ENCODE measurements at places on chromosomes 6 and 20.

DNA sequence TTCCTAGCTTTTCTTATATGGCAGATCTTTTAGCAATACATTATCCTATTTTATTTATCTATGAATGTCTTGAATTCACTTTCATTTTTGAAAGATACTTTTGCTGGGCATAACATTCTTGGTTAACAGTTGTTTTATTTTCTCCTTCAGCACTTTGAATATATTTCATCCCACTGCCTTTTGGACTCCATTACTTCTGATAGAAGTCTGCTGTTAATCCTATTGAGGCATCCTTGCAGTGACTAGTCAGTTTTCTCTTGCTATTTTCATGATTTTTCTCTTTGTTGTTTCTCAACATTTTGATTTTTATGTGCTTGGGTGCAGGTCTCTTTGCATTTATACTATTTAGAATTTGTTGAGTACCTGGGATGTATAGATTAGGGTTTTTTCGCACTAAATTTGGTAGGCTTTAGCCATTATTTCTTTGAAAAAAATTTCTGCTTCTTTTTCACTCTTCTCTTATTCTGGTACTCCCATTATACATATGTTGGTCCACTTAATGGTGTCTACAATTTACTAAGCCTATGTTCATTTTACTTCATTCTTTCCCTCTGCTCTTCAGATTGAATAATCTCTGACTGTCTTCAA is 53.2 kb downstream of the PHACTR3 start:
- no peak for DNase-seq

- DNase-seq: no peak
These were observed 37.3 kb downstream of the HECA start for GRCh38 chr6:139172151-139172550.

DNA sequence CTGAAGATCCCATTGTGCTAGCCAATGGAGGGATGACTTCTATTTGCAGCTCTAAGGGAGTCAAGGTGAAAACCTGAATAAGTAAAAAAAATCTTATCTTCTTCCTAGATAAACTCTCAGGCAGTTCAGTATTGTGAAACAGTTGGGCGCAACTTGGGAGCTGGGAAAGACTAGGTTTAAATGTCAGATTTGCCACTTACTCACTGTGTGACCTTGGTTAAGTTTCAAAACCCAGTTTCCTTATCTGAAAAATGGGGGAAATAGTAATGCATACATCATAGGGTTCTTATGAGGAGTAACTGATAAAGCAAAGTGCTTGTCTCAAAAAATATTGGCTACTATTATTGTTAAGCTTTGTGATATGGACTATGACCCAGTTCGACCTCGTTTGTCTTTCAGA is 88.8 kb downstream of the CD83 start:
- no peak for DNase-seq

DNA sequence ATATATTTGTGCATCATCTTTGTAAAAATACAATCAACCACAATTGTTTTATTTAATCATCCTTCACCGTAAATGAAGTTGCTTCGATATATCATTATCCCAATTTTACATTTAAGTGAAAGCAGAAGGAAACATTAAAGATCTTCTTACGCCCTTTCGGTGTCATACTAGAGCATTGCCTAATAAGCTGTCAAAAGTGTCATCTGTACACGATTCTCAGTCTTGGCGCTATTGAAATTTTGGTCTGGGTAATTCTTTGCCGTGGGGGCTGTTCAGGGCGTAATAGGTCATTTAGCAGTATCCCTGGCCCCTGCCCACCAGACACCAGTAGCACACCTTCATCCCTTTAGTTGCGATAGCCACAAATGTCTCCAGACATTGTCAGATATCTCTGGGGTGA is 40.4 kb upstream of the TMEM170B start:
- DNase-seq: no peak

- no peak for DNase-seq
These were observed 7.2 kb downstream of the ADGRF1 start for GRCh38 chr6:47034926-47035325.

GRCh38 chr6:156809034-156809433 is 31.9 kb downstream of the ARID1B start:
- no peak for DNase-seq

- DNase-seq: no peak
These were observed 28.3 kb downstream of the PTGIS start for GRCh38 chr20:49539481-49540231.

DNA sequence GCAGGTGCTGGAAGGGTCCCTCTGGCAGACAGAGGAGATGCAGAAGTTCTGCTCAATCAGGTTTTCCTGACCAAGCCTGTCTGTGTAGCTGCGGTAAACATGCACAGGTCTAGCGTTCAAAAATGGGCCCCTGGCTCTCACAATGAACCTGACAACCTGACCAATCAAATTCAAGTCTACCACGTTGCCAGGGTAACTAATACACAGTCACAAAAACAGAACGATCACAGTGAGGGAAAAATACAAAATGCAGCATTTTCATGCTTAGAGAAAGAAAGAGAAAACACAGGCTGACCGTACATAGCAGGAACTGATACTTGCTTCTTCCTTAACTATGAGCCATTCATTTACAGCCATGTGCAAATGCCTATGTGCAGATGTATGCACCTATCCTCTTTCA is 353.1 kb upstream of the TSHZ2 start:
- no peak for DNase-seq

DNA sequence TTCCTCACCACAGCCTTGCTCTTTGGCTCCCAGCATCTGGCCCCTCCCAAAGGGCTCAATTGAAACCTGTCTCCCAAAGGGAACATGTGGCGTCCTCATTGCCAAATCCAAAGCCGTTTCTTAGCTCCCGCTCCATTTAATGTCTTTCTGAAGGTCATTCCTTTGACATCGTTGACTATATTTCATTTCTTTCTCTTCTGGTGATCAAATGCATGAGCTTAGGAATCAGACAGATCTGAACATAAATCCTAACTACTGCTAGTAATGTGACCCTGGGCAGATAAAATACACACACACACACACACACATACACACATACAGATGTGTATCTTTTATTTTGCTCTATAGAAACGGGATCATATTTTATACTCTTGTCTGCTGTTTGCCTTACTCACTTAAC is 964.7 kb upstream of the FLRT3 start:
- no peak for DNase-seq

GRCh38 chr6:50264995-50265571 is 215.4 kb upstream of the DEFB112 start:
- no peak for DNase-seq

- DNase-seq: no peak
These were observed 61.8 kb upstream of the ADGRF1 start for GRCh38 chr6:47103931-47104330.

DNA sequence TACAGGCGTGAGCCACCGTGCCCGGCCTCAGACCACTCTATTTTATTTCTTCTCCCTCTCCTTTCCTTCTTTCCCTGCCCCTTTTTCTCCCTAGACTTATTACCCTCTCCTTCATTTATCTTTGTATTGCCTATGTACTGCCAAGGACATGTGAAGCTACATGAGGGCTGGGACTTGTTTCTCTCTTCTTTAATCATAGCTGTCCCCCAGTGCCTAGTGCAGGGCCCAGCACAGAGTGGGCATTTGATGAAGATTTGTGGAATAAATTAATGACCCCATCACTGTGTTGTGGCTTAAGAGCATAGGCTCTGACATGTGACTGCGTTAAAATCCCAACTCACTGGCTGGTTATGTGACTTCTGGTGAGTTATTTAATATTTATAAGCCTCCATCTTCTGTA is 6.0 kb downstream of the DOK5 start:
- no peak for DNase-seq

- no peak for DNase-seq
These were observed 33.0 kb downstream of the F13A1 start for GRCh38 chr6:6287415-6287814.

- no peak for DNase-seq
These were observed 38.0 kb downstream of the PHIP start for GRCh38 chr6:79040083-79040482.

DNA sequence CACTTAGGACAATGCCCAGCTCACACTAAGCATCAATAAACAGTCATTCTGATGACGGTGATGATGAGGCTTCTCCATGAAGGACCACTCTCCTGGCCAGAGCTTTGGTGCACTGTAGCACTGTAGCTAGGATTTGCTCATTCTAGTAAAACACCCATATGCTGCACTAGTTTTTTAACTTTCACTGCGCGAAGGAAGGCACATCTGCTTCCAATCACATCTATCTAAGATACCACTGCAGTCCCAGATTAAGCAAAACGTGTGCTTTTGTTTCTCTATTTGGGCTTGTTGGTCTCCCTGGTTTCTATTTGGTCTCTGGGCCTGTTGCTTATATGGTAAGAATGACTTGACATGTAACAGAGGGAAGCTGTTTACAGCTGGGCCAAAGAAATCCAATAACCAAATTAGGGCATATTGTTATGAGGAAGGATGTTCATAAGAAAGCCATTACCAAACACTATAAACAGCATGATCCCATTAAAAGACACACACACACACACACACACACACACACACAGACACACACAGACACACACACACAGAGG is 62.4 kb downstream of the FAM229B start:
- DNase-seq: no peak

DNA sequence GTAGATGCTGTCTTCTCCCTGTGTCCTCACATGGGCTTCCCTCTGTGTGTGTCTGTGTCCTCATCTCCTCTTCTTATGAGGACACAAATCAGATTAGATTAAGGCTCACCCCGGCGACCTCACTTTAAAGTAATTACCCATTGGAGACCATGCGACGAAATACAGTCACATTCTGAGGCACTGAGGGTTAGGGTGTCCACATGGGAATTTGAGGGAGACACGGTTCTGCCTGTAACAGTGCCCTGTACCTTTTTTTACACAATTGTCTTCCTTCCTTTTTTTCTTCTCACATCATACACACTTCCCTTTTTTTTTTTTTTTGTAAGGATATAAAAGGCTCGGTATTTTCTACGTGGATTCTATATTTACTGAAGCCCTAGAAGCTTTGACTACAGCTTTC is 48.9 kb downstream of the DEK start:
- DNase-seq: no peak

DNA sequence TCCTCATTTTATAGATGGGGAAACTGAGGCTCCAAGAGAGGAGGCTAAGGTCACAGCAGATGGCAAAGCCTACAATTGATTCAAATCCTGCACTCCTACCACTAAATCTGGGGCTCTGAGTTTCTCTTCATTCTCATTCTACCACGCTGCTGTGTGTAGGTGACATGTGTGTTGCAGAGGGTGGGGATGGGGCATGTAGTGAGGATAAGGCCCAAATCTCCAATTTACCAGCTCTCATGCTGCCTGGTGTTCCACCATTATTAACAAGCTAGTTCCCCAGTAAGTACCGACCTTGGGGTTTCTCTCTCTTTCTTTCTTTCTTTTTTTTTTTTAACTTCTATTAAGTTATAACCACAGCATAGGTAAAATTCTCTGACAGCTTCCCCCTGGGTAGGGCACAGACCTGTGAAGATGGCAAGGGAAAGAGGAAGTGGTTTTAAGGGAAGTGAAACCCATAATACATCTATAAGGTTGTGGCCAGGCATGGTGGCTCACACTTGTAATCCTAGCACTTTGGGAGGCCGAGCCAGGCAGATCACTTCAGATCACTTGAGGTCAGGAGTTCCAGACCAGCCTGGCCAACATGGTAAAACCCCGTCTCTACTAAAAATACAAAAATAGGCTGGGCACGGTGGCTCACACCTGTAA is 13.0 kb upstream of the MATN4 start:
- DNase-seq: no peak

GRCh38 chr6:151096691-151097606 is 142.8 kb upstream of the AKAP12 start:
- no peak for DNase-seq

DNA sequence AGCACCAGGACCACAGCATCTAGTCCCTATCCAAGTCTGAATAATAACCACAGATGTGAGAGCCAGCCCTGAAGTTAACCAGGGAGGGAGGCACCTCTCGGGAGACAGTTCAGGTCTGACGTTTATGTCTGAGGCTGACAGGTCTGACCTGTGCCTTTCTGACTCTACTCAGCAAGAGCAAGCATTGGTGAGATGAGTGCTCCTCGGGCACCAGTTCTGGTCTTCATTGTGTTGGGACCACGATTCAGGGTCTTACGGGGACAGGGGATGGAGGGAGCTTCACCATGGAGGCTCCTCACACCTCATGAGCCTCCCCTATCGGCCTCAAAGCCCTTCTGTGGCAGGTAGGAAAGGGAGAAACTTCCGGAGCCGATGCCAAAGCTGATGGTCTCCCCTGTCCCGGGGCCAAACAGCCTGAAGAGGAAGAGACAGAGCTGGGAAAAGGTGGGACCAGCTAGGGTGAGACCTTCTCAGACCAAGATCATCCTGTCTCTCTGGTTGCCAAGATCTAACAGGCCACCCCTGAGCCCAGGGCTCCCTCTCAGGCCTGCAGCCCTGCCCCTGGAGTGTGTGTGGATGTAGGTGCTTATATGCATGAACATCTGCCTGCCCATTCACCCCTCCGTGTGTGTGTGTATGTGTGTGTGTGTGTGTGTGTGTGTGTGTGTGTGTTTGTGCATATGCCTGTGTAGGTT is 170.5 kb downstream of the VEGFA start:
- no peak for DNase-seq

DNA sequence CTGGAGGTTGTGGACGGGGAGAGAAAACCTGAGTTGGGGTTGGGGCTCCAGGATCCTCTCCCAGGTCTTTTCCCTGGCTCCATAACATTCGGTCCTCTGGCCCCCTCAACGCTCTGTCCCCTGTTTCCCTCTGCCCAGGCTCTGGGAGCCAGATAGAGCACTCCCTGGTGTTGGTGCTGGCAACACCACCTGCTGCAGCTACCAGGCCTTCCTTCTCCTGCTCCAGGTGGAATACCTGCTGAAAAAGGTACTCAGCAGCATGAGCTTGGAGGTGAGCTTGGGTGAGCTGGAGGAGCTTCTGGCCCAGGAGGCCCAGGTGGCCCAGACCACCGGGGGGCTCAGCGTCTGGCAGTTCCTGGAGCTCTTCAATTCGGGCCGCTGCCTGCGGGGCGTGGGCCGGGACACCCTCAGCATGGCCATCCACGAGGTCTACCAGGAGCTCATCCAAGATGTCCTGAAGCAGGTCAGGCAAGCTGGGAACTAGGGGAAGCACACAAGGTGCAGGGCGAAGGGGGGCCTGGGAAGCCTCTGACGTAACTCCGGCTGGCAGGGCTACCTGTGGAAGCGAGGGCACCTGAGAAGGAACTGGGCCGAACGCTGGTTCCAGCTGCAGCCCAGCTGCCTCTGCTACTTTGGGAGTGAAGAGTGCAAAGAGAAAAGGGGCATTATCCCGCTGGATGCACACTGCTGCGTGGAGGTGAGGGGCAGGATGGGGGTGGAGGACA is 14.6 kb downstream of the DEF6 start:
- no peak for DNase-seq

DNA sequence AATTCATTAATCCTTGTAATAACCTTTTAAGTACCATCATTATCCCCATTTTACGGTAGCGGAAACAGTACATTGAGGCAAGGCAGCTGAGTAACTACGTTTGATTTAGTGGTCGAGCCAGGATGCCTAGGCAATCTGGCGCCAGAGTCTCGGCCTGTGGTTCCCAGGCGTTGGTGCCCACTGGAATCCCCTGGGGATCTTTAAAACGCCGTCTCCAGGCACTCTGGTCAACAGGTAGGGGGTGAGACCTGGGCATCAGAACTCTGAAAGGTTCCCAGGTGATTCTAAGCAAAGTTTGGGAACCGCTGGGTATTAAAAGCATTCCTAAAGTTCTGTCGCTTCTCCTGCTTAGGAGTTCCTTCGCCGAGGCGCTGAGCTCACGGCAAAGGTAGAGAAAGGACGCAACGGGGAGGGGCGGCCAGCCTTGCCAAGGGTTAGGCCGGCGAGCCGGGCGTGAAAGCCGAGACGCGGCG is 939 bp downstream of the DTNBP1 start:
- DNase-seq: no peak

All from stimulated activated CD8-positive, alpha-beta memory T cell treated with anti-CD3 and anti-CD28 coated beads, Interleukin-15, amount 100 ng/mL, for 4 hours (primary cell).